ENCODE measurements at places on chromosomes 3 and 15.

GRCh38 chr3:127339928-127340861, 52.3 kb upstream of the PRR20G start:
- DNase-seq, result no peak

DNA sequence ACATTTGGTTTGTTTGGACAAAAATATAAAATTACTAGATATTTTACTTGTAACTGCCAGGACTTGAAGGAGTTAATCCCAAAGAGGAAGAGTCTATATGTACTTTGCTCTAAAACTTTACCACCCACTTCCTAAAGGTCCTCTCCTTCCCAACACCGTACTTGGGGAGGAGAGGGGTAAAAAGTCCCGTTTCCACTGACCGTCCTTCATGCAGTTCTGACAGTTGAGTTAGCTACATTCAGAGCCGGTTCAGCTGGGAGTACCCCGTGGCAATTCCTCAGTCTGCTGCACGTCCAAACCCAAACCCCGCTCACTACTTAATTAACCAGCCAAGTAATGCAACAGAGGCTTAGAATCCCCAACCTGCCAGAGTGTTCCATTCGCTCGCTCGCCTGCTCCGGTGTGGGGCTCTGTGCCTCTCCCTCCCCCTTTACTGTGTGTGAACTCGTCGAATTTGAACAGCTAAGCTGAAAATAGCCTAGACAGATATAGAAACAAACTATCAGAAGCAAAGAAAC, 519.7 kb downstream of the FOXP1 start:
- peak; percentile 69 for DNase-seq

- no peak for DNase-seq
Observed at GRCh38 chr15:86444527-86444926, 364.9 kb downstream of the AGBL1 start.

GRCh38 chr15:29822684-29823459, 604 bp upstream of the TJP1 start:
- DNase-seq, result peak; percentile 30

- peak; percentile 52 for DNase-seq
Observed at GRCh38 chr3:194137506-194138474, 1.8 kb downstream of the HES1 start.

DNA sequence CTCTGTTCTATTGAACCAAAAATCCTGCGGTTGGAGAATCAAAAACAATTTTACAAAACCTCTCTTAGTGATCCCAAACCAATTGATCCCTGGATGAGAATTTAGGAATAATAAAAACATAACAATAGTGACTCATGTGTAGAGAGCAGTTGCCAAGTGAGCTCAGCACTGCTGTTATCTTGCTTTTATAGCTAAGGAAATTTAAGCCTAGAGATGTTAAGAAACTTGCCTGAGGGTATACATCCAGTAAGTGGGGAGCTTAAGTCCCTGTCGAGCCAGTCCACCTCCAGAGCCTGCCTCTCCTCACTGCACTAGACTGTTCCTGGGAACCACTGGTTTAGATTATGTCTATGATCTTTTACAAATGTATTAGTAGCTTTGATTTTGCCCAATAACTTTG, 358.4 kb upstream of the LMCD1 start:
- DNase-seq, result no peak

DNA sequence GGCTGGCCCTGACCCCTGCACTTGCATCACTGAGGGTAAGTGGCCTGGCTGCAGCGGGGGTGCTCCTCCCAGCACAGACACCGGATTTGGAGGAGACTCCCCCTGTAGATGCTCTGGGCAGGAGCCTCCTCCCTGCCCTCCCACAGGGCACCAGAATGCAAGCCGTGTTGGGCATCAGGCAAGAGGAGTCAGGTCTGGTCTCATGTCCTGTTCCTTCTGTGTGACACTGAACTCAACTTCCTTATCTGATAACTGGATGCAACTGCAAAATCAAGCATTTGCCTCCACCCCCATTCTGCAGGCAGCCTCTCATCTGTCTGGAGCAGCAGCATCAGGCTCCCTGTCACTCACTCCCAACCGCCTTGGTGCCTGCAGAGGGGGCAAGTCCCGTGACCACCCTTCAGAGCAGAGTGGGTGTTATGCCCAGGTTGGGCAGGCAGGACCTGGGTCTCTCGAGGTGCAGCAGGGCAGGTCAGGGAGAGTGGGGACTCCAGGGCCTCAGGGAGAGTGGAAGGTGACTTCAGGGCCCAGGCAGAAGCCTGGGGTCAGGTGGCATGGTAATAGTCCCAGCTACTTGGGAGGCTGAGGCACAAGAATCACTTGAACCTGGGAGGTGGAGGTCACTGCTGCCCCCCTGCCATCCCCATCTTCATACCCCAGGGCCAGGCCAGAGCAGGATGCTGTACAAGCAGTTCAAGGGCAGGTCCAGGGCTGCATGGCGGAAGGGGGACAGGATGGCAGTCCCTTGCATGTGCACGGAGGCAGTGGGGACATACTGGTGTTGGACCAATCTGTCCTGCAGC, 10.5 kb upstream of the RPL29 start:
- no peak for DNase-seq

- no peak for DNase-seq
Observed at GRCh38 chr3:45560281-45560971, 34.1 kb upstream of the LIMD1 start.

- no peak for DNase-seq
Observed at GRCh38 chr15:49813625-49814024, 192.8 kb downstream of the DTWD1 start.

DNA sequence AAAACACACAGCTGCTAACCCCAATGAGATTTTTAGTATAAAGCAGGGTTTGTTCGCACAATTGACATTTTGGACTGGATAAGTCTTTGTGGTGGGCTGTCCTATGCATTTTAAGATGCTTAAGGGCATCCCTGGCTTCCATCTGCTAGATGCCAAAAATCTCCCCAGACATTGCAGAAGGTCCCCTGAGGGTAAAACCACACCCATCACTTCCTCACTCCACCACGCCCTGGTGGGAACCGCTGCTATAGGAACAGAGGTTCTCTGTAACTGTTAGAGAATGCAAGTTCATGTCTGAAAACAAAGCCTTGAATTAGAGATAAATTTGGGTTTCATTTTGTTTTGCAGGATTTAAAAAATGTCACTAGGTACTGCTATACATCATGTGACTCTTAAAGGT, 67.7 kb downstream of the ARHGEF26 start:
- no peak for DNase-seq

- no peak for DNase-seq
Observed at GRCh38 chr3:111315930-111316587, 225.9 kb upstream of the CD96 start.

GRCh38 chr3:135862361-135862760, 103.2 kb upstream of the PPP2R3A start:
- DNase-seq, result no peak

GRCh38 chr3:41478278-41478677, 279.0 kb downstream of the CTNNB1 start:
- no peak for DNase-seq

GRCh38 chr3:46948830-46949671, 27.5 kb downstream of the CCDC12 start:
- DNase-seq, result no peak

DNA sequence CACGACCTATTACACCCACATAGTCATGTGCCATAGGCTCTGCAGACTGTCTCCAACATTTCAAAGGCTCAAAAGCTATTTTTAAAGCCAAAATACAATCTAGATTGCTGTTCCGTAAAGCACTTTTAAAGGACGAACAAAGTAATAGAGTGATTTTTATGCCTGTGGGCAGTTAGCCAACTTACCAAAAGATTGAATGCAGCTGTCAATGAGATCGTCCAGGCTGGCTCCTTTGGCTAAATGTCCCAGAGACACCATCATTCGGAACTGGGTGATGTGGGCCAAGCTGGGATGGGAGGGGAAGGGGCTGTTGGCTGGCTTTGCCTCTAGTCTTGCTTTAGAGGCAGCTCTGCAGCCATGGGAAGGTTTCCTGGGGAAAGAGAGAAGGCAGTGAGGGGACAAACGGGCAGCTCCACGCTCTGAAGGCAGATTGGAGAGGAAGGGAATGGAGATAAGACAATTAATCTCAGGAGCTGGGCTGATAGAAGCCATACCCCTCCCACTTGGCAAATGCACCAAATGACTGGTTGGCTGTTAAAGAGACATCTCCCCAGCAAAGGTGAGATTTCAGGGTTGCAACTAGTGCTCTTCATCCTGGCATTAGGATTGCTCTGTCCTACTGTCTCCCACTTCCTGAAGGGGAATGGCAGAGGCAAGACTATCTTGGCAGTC, 4.8 kb downstream of the RASGRP1 start:
- no peak for DNase-seq

DNA sequence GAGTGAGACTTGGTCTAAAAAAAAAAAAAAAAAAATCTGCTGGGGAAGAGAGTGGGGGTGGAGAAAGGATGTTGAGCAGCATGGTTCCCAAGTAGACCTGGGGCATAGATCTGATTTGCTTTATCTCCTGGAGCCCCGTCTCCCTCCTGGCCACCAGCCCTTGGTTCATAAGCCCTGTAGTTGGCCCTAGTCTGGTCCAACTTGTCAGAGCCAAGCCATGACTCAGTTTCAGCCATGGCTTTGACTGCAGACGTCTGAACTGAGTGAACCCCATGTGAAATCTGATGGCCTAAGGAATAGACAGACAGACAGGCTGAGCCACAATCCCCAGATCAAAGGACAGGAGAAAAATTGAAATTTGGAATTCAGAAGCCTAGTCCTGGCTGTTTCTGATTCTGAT, 2.0 kb upstream of the CILP start:
- no peak for DNase-seq

- DNase-seq, result no peak
Observed at GRCh38 chr3:45480871-45481270, 92.5 kb downstream of the LARS2 start.

DNA sequence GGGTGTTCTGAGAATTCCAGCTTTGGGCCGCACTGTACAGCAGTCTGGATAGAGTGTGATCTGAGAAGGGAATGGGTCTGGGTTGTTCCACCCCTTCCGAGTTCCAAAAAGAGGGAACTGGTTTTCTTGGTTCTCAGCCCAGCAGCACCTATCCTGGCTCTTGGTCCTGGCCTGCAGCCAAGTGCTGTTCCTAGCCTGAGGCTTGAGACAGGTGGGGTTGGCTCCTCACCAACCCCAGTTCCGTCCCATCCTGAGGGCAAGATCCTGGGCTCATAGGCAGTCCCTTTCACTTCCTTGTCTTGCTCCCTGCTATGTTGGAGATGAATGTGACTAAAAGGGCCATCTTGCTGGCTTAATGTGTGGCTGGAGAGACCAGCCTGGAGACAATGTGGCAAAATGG, 15.2 kb downstream of the IVD start:
- no peak for DNase-seq

DNA sequence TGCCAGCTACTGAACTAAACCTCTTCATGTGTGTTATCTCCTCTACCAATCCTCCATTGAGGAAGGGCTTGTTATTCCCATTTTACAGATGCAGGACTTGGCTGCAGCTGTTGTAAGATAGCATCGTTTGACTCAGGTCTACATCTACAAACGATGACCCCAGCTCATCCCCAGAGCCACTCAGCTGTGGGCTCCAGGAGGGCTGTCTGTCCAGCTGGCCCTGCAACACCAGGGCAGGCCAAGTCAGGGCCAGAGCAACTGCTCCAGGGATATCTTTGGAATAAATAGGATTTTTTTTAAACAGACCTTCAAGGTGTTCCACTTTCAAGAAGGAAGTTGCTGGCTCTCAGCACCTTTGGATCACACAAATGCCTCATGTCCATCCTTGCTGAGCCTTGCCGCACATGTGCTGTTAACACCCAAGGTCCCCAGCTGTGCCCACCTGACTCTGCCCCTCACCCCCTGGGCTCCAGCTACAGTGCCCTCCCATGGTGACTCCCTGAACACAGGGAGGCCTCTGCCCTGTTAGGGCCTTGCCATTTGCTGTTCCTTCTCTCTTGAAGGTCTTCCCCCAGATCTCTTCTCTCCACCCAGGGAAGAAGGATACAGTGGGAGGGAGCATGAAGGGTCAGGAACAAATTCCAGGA, 31.0 kb downstream of the ALDH1L1 start:
- DNase-seq, result no peak

- DNase-seq, result peak; percentile 83
Observed at GRCh38 chr15:69058830-69059556, 44.5 kb downstream of the NOX5 start.

- DNase-seq, result no peak
Observed at GRCh38 chr3:141782386-141782932, 19.3 kb downstream of the GRK7 start.

- DNase-seq, result no peak
Observed at GRCh38 chr15:60426870-60427508, 29.2 kb upstream of the ANXA2 start.

DNA sequence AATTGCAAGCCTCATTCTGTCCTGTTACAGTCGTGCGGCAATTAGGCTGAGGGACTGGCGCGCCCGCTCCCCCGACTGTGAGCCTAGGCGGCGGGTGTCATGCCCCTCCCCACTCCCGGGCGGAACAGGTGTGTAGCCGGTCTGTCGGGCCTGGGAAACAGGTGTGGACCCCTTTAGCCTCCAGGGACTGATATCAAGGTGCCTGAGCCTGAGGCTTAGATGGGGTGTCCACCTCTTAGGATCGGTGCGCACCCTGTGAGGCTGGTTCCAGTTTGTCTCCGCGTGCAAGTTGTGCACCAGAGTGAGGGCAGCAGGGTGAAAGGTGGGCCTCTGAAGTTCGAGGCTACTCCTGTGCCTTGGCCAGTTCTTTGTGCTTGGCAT, 686 bp downstream of the VPS8 start:
- peak; percentile 44 for DNase-seq

GRCh38 chr15:51982770-51983103, 11.2 kb upstream of the LEO1 start:
- no peak for DNase-seq

DNA sequence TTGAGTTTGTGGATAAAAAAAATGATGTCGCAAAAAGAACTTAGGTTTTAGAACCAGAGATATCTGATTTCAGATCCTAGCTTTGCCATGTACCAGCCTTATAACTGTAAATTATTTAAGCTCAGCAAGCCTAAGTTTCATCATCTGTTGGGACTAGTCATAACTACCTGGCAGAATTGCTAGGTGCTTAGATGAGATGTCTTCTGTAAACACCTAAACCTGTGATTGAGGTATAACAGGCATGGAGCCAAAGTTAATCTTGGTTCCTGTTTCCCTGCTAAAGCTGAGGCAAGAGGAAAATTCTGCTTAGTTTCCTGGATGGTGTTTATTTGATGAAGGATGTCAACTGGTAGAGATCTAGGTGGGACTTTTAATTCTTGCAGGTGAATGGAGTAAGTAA, 331.3 kb upstream of the RBMS3 start:
- no peak for DNase-seq
